CD4-positive, alpha-beta T cell (primary cell): ENCODE measurements at places on chromosomes 7 and 10.

GRCh38 chr7:23811540-23811939 lies 101.5 kb downstream of the STK31 start:
- no peak for DNase-seq

GRCh38 chr7:134593530-134594392 lies 44.9 kb downstream of the AKR1B15 start:
- no peak for DNase-seq

DNA sequence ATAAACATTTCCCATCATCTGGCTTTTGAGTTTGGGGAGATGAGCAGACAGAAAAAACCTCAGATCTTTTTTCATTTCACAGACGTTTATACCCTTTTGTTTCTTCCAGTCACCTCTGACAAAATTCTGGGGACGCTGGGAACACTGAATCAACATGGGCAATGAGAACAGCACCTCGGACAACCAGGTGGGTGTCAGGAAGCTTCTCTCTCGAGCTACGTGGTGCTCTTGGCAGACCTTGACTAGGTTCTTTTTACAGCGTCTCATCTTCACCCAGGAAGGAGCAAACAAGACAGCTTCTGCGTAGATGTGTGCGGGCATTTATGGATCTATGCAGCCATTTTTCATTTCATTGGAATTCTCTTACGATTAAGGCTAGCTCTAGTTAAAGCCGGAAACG lies 32.9 kb downstream of the TACC2 start:
- DNase-seq: no peak

GRCh38 chr10:132449811-132450181 lies 52.8 kb downstream of the PWWP2B start:
- no peak for DNase-seq

GRCh38 chr10:2944788-2945187 lies 122.6 kb upstream of the PFKP start:
- no peak for DNase-seq

DNA sequence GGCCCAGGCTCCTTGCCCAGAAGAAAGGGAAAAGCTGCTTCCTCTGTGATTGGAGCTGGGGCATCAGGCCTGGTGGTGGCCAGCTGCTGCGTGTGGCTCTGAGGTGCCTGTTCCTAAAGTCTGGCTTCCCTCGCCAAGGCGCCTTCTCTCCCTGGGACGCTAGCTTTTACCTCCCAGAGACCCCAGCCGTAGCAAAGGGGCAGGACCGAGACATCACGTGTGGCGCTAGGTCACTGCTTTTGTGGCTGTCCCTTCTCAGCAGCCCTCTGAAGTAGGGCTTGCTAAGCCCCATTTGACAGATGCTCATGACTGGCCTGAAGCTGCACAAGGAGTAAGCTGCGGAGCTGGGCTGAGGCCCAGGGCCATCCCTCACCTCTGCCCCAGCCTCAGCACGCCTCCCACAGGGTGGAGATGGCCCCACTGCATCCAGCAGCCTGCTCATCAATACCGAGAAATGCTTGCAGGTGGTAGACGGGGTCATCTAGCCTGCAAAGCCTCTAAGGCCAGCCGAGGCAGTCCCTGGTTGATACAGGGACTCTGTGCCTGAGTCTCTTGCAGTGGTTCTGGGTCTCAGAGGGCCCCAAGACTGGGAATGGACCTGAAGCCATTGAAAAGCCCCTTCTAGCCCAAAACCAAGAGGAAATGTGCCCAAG lies 171.2 kb downstream of the LCOR start:
- no peak for DNase-seq

GRCh38 chr10:725302-725701 lies 35.8 kb upstream of the DIP2C start:
- no peak for DNase-seq

DNA sequence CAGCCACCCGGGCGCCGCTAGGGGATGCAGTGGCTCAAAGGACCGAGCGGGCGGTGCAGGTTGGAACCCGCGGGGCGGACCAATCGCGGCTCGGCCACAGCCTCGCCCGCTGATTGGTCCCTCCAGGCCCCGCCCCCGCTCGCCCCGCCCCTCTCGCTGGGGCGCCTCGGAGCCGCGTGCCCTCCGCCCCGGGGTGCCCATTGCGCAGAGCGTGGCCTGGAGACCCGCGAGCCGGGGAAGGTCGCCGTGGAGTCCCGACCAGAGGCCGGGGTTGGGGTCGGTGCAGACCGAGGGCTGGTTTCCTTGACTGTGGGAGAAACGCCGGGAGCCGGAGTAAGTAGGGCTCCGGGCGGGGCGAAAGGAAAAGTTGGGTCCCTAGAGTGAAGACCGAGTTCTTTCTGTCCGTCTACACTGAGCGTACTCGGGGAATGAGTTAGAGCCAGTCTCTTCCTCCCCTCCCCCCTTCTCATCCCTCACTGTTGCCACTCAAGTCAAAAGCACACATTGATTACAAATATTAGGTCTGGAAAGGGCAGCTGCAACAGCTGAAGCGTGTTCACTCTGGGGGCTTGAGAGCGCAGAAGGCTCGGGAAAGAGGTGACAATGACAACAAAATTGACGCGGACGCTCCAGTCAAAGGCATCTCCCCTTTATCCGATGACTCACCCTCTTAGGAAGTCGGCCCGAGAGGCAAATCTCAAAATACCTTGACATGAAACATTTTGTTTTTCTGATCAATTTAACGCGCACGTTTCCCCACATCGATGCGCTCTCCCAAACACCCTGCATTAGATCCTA lies 843 bp upstream of the GATA3 start:
- DNase-seq: peak; percentile 92

DNA sequence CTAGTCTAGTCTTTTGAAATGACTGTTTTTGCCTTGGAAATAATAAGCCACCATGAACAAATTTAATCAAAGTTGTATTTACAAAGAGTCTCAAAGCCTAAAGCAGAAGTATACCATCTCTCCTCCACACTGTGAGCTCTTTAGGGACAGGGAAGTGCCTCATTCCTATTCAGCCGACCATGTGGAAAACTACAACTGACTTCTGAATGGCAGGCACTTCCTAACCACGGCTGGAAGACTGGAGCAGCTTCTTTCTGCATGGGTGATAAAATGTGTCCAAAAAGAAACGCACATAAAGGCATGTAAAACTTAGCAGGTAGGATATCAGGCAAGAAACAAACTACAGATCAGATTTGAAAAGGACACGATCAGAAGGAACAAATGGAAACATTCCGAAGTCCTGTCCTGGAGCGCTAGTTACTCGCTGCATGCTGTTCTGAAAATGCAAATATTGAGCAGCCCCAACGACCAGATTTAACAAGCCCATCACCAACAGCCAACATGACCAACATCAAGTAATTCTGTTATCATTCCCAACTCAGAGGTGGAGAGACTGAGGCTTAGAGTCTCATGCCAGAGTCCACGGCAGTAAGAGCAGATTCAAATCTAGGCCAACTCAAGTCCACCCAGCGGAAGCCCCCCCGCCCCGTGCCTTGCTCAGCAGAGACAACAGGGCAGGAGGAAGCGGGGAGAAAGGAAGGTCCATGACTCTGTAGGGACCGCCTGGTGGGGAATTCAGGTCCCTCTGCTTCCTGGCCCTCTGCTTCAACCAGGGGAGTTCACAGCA lies 26.5 kb downstream of the CTBP2 start:
- DNase-seq: no peak

- no peak for DNase-seq
Measured at GRCh38 chr10:8594711-8595110, 540.2 kb downstream of the GATA3 start.

GRCh38 chr7:157613575-157614322 lies 276.9 kb downstream of the DNAJB6 start:
- DNase-seq: no peak

DNA sequence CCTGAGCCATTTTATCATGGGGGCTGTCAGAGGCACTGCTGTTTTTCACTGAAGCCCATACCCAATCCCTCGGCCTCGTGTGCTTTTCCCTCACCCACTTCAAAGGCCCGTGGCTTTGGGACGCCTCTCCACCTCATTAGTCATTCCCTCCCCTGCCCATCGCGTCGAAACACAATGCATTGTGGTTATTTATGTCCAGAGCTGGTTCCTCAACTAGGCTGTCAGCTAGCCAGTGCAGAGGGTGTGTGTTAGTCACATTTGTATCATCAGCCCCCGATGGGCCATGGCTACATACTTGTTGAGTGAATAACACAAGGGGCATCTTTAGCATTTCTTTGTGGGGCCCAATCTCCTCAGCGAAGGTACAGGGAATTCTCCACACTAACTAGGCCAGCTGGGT lies 3.8 kb upstream of the CRCP start:
- DNase-seq: no peak

DNA sequence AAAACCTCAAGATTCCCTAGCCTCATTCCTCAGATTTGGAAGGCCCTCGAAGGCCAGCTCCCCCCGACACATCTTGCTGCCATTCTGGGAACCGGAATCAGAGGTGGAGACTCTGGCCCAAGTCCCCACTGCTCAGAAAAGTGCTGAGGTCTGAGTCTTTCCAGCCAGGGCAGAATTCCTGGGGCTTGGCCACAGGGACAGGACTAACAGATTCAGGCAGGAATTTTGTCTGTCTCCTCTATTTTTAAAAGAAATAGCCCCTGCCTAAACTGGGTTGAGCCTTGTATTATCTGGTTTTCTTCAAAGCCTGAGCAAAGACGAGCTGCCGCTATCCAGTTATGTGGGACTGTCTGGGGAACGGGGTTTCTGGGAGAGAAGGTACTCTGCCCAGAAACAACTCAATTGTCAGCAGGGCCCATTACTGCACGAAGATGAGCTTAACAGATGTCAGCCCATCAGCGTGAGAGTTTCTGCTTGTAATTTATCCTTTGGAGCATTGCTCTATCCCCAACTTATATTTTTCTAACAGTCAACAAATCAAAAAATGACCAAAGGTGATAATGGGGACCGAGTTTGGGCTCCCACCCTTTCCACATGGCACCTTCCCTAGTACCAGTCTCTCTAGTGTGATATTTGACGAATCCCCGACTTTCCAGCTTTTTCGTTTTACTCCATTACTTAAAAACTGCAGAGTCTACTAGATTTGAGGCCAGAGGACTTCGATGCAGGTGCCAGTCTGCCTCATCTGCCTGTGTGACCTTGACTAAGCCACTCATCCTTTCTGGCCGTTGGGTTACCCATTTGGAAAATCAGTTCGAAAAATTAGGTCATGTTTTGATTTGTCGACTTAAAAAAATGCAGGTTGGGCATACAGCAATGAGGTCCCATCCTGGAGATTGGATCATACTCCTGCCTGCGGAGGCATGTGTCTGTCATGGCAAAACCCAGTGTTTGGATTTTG lies 110.9 kb downstream of the WDR11 start:
- DNase-seq: no peak

- DNase-seq: no peak
Measured at GRCh38 chr7:5620459-5620881, 161.0 kb downstream of the RNF216 start.

DNA sequence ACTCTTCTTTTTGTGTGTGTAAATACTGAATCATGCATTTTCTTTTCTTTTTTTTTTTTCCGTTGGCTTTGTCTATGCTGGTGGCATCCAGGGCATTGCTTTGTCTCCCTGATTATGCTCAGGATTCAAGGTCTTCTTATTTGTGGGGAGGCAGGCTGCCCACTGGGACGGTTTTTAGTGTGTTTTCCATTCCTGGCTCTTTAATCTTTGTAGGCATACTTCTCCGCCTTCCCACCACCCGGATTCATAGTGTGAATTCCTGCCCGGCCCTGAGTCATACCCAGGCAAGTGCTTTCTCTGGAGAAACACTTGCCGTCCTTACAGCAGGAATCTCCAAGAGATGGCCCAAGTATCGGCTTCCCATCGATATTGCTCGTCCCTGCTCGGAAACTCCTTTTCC lies 5.2 kb downstream of the ZNF655 start:
- no peak for DNase-seq

DNA sequence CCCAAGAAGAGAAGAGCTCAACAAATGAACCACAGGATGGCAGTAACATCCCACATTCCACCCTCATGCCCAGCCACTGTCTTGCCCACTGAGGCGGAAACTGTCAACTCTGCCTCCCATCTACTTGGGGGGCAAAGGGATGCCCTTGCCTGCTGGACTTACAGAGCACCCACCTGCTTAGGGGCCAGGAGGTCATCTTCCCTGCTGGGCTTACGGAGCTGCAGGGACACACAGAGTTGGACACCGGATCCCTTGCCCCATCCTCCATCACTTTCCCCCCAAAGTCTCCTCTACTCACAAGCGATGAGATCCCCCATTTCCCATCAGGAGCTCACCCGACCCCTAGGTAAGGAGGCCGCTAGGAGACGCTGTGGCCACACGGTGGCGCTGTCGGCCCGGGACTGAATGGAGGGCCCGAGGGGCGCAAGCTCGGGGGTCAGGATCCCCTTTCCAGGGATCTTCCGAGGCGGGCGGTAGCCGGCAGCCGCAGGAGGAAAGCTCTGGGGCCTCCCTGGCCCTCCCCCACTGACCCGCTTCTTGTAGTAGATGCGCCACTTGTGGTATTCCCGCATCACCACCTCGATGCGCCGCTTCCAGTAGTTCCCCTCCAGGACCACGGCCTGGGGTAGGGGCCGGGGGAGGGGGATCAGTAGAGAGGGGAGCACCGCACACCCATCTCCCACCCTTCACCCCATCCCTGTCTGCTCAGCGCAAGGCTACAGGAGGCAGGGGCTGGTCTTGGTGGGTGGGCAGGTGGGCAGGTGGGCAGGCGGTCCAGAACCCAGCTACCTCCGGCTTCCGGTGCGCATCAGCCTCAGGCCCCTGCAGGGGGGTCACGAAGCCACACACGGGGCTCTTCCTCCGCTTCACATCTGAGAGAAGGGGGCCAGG lies 17.3 kb downstream of the MLXIPL start:
- DNase-seq: peak; percentile 59

DNA sequence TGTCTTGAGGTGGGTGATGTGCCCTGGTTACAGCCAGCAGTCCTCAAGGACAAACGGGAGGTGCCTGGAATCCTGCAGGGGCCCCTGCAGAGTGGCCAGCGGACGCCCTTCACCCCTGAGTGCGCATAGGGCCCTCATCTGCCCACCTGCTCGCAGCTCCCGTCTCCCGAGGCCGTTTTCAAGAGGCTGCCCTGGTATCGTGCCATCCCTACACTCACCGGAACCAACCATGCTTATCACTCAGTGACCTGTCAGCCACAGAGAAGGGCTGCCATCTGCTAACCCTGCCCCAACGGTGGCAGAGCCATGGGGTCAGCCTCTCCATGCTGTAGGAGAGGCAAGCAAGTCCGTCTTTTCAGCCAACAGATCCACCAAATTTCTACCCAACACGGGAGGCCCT lies 122.0 kb downstream of the FAM53B start:
- DNase-seq: no peak

DNA sequence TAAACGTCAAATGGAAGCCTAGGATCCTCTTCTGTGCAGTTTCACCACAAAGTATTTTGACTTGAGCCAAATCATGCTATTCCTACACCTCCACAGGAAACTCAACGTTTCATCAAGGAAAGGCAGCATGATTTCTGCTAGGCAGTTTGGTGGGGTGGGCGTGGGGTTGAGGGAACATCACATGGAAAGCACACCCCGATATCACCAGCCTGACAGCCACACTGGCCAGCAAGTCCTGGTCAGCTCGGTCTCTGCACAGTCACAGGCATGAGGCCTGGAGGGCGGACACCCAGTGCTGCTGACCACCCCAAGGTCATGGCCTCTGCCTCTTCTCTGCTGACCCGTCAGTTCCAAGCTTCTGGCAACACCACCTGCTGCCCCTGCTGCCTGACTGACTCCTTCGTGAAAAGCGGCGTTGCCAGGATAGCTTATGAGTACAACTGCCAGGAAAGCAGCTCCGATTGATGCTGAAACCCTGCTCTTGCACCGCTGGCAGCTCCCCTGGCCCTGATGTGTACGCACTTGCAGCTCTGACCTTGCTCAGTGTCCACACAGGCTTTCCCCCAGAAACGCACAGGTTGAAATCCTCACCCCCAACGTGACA lies 171.5 kb downstream of the DIP2C start:
- DNase-seq: no peak

GRCh38 chr10:47261121-47261520 lies 38.9 kb upstream of the GDF10 start:
- DNase-seq: peak; percentile 28
